Ovary (tissue), 10 donors: ENCODE measurements at places on chromosomes 3 and 15.

GRCh38 chr3:40465111-40465407 is 7.9 kb downstream of the RPL14 start:
- no peak for DNase-seq

GRCh38 chr15:31440754-31441311 is 114.2 kb downstream of the KLF13 start:
- DNase-seq = peak; percentile 78

GRCh38 chr3:58281069-58281468 is 25.0 kb upstream of the RPP14 start:
- no peak for DNase-seq

- DNase-seq = no peak
Observed at GRCh38 chr3:36514171-36514570, 133.9 kb downstream of the STAC start.

- no peak for DNase-seq
Observed at GRCh38 chr3:172658344-172659245, 52.3 kb downstream of the NCEH1 start.

DNA sequence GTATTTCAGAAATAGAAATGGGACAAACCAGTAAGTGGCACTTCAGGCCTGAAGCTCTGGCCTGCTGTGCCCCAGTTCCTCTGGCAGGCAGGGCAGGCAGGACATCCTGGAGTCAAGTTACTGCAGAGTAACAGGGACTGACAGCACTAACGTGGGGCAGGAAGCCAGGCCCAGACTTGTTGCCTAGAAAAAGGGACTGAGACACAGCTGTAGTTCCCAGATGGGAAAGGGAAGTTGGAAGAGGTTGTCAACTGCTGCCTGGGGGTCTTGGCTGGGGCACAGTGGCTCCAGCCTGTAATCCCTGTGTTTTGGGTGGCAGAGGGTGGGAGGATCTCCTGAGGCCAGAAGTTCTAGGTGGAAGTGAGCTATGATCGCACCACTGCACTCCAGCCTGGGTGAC is 171.9 kb downstream of the FMN1 start:
- no peak for DNase-seq

DNA sequence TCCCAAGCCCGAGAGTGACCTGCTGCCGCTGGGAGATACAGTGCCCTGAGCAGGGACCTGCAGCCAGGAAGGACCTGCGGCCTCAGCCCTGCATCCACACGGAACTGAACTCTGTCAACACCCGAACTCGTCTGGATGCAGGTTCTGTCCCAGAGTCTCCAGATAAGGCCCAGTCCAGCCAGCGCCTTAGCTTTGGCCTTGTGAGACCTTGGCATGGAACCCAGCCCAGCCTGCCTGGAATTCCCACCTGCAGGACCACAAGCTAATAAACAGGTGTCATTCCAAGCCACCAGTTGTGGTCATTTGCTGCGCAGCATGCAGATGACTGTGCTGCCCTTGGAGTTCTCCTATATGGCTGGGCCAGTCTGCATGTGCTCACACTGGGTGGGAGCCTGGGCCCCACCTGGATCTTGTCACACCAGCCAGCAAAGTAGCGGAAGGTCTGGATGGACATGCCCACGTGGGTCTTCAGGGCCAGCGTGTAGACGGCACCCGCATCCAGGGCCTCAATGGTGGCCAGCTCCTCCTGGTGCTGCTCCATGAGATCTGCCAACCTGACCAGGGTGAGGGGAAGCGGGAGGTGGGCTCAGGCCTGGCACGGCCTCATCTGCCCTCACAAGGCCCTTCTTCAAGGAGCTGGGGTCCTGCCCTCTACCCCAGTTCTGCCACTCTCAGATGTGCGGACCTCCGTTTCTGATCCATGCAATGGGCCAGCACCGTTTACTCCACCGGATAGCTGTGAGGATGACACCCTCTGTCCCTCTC is 47.2 kb upstream of the SLC41A3 start:
- no peak for DNase-seq

DNA sequence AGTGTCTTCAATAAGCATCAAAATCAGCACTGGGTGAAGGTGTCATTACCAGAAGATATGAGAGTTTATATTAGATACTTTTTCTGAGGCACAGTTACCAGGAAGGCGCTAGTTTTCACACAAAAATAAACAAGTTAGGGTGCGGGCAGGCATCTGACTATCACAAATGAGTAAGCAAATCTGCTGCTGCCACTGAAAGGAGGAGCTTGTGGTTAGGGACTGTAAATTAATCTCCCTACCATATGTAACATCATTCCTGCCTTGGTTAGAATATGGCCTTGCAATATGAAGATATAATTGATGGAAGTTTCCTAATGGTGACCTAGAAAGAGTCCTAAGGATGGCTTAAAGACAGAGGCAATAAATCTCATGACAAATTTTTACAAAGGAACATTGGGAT is 19.5 kb upstream of the EID1 start:
- no peak for DNase-seq

DNA sequence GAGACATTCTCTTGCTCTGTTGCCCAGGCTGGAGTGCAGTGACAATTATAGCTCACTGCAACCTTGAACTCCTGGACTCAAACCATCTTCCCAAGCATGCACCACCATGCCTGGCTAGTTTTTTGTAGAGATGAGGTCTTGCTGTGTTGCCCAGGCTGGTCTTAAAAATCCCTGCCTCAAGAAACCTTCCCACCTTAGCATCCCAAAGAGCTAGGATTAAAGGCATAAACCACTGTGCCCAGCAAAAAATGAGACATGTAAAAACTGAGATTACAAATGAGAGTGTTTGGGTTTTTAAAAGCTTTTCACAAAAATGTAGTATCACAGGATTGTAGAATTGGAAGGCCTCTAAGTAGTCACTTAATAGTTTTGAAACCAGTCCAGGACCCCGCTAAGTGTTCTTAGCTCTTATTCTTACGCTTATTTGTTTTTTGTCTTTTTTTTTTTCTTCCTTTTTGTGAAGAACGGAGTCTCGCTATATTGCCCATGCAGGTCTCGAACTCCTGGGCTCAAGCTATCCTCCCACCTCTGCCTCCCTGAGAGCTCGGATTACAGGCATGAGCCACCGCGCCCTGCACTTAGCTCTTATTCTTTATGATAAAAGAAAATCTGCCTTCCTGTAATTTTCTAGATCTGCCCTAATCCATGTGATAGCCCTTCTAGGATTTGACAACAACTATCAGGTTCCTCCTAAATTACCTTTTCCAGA is 31.5 kb downstream of the KLHL18 start:
- DNase-seq = no peak

DNA sequence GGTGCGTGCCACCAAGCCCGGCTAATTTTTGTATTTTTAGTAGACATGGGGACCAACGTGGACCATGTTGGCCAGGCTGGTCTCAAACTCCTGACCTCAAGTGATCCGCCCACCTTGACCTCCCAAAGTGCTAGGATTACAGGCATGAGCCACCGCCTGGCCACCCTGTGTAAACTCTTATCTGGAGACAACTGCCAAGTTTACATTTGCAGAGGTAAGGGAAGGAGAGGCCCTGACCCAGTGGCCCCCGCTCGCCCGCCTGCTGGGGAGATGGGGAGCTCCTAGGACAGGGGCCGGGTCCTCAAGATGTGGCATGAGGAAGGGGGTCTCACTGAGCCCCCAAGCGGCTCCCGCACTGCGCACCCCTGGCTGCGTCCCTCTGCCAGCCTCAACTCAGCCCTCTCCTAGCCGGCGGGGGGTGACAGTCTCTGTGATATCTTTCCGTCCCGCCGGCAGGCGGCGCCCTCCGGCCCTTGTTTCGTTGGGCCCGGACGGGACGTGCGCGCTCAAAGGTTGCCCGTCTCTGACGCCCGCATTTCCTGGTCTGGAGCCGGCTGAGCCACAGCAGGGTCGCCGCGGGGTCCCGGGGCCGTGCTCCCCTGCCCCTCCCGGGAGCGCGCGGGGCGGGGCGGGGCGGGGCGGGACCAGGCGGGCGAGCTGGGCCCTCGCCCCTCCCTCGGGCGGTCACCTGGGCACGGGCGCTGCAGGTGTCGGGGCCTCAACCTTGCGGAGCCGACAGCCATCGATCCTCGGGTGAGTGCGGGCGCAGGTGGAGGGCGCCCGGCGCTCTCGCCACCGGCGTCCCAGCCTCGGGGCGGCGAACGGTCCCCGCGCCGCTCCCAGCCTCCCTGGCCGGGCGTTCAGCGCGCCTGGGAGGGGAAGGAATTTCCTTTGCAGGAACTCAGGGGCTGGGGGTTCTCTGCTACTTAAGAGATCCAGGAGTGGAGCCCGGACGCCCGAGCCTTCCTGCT is at the start of gene GPR160:
Gene GPR160 (plus strand): TSS at position 533 of the 971 bp plus-strand sequence. CDS start 45,978 bp downstream, outside the sequence.
- peak; percentile 20 for DNase-seq

DNA sequence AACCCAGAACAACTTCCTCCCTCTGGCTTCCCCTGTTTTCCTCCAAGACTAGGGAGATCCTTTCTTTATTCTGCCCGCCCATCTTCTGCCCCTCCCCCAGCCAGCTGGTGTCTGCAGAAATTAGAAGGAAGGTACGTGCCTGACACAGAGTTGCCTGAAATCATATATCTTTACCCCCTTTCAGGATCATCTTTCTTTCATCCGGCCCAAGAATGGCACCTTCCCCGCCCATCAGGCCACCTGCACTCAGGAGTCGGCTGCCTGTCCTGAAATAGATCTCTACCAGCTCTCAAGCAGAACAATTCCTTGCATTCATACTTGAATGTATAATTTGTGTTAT is 133.7 kb downstream of the VGLL4 start:
- no peak for DNase-seq

DNA sequence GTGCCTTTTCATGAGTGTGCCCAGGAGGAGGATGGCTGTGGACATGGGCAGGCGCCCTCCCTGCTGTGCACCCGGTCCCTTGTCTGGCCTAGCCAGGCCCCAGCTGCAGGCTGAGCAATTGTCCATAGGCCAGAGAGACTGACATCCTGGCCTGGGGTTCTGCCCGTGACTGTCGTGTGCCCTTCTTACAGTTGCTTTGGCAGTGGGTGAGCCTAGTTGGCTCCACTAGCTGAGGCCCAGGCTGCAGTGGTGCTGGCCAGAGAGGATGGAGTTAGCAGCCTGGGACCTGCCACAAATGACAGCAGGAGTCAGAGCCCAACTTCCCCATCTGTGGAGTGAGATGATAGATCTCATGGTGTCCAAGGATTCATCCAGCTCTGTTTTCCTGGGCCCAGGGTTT is 9.0 kb upstream of the CHRNB4 start:
- no peak for DNase-seq

GRCh38 chr3:155984791-155985417 is 114.5 kb downstream of the GMPS start:
- no peak for DNase-seq

- no peak for DNase-seq
Observed at GRCh38 chr3:156368189-156368588, 186.7 kb downstream of the SSR3 start.

DNA sequence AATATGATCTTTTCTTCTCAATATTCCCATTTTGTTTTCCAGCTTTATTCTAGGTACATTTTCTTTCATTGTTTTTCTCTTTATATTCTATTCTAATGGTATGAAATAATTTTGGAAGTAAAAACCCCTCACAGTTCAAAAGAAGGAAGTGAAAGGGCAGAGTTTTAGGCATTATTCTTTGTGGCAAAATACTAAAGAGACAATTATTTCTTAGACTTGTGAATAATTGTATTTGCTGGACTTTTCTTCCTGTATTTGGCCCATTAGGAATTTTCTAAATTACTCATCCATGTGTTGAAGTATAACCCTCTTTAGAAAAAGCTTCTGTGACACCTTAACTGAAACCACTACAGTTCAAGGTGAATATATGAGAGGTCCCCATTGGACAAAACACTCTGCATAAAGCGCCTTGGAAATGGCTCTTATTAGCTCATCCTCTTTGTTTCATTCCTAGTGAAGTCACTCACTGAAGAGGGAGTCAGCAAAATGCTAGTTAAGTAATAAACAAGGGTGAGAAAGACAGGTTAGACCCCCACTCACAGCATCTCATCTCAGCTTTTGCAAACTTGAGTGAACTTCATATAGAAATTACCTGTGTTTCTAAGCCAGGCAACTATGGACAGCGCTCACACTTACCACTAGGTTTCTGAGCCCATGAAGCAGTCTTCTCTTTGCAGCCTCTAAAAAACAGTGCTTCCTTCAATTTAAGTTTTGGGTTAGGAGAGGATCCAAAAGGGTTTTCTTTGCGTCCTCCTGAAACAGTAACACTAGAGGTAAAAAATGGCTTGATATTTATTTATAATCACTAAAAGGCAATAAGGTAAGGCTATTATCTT is 327.5 kb downstream of the ARPP21 start:
- no peak for DNase-seq
